ENCODE measurements at places on chromosomes 13 and 19. TPM values are rescaled to one million over a fixed set of nuclear protein-coding genes. Genes with fewer than 3 reads are reported as not detected.

CLEC17A gene
- not detected for total RNA-seq

DNA sequence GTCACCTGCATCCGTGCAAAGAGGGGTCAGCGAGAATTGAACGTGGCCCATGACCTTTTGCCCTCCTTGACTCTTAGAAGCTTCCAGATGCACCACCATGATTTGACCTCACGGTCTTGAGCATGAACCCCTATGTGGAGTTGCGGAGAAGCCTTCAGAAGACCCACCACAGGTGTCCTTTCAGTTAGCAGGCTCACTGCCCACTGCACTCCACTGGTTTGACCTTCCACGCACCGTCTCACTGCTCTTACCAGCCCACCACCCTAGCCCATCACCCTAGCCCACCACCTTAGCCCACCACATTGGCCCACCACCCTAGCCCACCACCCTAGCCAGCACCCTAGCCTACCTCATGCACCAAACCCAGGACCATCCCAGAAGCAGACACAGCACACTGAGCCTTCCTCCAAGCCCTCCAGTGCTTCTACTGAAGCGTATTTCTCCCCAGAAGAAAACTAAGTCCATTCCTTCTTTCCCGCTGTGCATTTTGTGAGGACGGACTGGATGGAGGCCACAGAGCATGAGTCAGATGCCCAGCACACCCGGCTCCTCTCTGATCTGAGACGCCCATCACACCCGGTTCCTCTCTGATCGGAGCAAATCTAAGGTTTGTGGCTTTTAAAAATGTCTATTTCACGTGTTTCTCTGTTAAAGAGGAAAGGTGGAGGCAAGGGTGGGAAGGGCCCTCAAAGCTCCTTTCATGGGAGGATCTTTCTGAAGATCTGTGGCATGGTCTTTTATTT is 45.8 kb downstream of the SOX1 start:
- no peak for DNase-seq

GRCh38 chr13:94028650-94029049 is 450.8 kb downstream of the DCT start:
- DNase-seq = no peak

GJB2 gene
- total RNA-seq = 1.9 TPM

GRCh38 chr19:7013678-7014077 is 7.6 kb downstream of the MBD3L2B start:
- DNase-seq = no peak

ZNF730 gene
- 0.20 TPM for total RNA-seq

All from thyroid gland (tissue), 4 donors.